ENCODE measurements at places on chromosomes 5 and 9. TPM values are rescaled to one million over a fixed set of nuclear protein-coding genes. Genes with fewer than 3 reads are reported as not detected.

- DNase-seq = no peak
These were observed 172.4 kb downstream of the SEMA6A start for GRCh38 chr5:116402235-116402634.

The CWC27 gene
- total RNA-seq = 12.1 TPM

DNA sequence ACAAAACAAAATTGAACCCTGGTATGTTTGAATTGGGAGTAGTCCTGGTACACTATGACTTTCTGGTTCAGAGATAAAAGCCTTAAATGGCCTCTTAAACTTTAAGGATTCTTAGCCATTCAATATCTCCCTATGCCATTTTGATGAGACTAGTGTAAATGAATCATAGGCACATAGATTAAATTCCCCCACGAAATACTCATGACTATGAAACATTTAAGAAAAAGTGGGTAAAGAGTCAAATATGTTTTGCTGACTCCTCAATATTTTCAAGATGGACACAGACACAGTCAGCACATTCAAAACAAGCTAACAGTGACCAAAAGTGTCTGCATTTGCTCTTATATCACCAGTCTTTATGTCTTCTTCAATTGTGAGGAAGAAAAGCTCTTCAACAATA is 278.3 kb downstream of the PDE4D start:
- no peak for DNase-seq

The TDRD7 gene
- total RNA-seq = 7.2 TPM

DNA sequence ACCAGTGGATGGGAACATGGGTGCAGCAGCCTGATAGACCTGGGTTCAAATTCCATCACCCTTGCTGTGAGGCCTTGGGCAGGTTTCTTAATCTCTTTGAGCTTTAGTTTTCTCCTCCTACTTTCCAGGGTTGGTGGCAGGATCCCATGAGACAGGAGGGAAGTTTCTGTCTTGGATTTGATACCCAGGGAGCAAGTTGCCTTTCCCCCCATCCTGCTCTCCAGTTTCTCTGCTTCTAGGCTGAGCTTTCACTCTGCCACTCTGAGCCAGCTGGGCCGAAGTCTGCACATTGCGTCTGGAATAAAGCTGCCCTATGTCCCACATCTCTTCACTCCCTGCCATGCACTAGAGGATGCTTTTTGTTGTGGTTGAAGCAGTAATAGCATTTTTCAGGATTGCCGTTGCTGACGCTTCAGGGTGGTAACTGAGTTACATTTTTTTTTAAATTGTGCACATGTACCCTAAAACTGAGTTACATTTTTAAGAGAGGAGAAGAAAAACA is 40.5 kb upstream of the ANGPTL2 start:
- DNase-seq = no peak

- DNase-seq = no peak
These were observed 154.2 kb upstream of the TSLP start for GRCh38 chr5:110917161-110917875.

Measured in right atrium auricular region (tissue), 2 donors.